H9 (cell line): ENCODE measurements at places on chromosomes 3 and 15. TPM values are rescaled to one million over a fixed set of nuclear protein-coding genes. Genes with fewer than 3 reads are reported as not detected.

DNA sequence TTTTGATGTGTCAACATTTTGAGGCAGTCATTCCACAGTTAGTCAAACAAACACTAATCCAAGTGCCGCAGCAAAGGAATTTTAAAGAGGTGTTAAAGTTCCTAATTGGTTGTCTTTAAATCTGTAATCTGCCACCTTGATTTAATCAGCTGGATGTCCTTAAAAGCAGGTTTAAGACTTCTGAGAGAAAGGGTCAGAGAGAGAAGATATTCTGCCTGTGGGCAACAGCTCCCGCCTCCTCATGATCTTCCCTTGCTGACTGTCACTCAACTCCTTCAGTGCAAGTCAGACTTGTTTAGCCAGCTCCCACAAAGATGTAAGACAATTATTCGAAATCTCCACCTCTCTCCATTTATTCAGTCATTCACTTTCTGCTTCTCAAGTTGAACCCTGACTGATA is 92.6 kb upstream of the MYRIP start:
- H3K27me3 ChIP-seq, result no peaks in the 10 kb centered on the region
- no peak overlapping the region for H3K4me3 ChIP-seq
- DNase-seq, result no peak
- no peak overlapping the region for H3K27ac ChIP-seq

DNA sequence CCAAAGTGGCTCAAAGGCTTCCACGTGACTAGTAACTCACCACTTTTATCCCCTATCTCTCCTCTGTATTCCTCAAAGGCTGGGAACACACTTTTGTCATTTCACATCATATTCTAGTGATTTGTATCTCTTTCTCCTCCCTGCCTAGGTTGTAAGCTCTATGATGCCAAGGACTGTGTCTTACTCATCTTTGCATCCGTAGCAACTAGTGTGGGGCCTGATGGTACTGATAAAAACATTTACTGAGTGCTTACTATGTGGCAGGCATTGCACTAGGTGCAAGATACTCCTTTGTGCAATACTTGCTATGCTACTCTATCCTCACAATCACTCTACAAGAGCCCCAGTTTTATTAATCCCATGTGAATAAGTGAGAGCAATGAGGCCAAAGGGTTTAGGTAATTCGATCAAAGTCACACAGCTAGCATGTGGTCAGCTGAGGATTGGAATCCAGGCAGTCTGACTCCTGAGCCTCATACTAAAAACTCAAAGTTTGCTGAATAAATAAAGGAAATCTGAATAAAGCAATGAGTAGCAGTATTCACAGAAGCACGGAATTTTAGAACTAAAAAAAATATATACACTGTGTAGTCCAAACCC is 342.6 kb upstream of the ICE2 start:
- H3K36me3 ChIP-seq, result no peaks in the 10 kb centered on the region
- no peak overlapping the region for H3K27ac ChIP-seq
- H3K27me3 ChIP-seq, result no peaks in the 10 kb centered on the region
- no peak overlapping the region for H3K4me3 ChIP-seq
- H3K4me1 ChIP-seq, result peaks cover 9% of the 10 kb centered on the region; the same call in 1 of the 2 replicates

Gene BOC
- total RNA-seq, result 3.5 and 4.0 TPM in 2 replicates

- peaks cover 88% of the 10 kb centered on the region for H3K27me3 ChIP-seq
- peaks cover 2% of the 10 kb centered on the region; the same call in 1 of the 2 replicates for H3K4me1 ChIP-seq
- peak overlapping the region; percentile 48; the same call in 1 of the 2 replicates for H3K4me3 ChIP-seq
Measured at GRCh38 chr3:128484404-128485281, 8.4 kb downstream of the GATA2 start.

GRCh38 chr3:134132961-134133360 is 103.2 kb upstream of the SLCO2A1 start:
- H3K27ac ChIP-seq, result no peak overlapping the region
- no peaks in the 10 kb centered on the region for H3K4me1 ChIP-seq
- no peak overlapping the region for H3K4me3 ChIP-seq
- no peaks in the 10 kb centered on the region for H3K27me3 ChIP-seq
- no peak for DNase-seq
- H3K36me3 ChIP-seq, result peaks cover 20% of the 10 kb centered on the region

Gene PLSCR5
- total RNA-seq, result not detected in 2 replicates
